ENCODE measurements at places on chromosomes 12 and 14. TPM values are rescaled to one million over a fixed set of nuclear protein-coding genes. Genes with fewer than 3 reads are reported as not detected.

- no peak for DNase-seq
These were observed 165.6 kb upstream of the CAND1 start for GRCh38 chr12:67103521-67103920.

- DNase-seq = no peak
These were observed 76.4 kb upstream of the DICER1 start for GRCh38 chr14:95233702-95234241.

- no peak for DNase-seq
These were observed 741.8 kb downstream of the TMEM121 start for GRCh38 chr14:106268013-106268727.

GRCh38 chr12:70837026-70837425 lies 83.5 kb downstream of the PTPRR start:
- DNase-seq = no peak

DNA sequence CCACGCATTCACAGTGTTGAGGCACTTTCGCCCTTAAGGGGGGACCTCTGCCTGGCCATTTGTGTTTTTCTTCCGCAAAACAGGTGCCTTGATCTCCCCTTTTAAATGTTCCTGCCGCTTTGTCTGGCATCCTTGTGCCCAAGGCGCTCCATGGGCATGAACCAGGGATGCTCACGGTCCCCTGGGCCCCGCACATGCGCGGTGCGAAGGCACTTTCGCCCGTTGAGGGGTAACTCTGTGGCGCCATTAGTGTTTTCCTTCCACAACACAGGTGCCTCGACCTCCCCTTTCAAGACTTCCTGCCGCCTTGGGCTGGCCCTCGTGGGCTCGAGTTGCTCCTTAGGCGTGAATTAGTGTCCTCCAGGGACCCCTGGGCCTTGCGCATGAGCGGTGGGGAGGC lies 335.5 kb downstream of the ALG10 start:
- DNase-seq = no peak

VRTN gene
- not detected for total RNA-seq

DNA sequence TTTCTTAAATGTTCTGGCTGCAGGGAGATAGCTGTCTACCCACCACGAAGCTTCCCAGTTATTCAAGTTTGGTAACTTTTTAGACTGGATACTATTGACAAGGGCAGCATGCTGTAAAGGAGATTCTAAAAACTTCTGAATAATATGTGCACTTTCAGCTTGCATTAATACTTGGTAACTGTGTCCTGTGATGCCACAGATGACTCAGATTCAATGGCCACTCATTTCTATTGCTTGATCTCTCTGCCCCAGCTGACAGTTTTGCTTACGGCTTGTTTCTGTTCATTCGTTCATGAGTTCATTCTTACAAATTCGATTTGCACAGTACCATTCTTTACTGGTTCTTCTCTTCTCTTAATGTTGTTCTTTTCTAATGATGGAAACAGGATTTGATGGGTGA lies 142.8 kb downstream of the PELI2 start:
- DNase-seq = no peak

DNA sequence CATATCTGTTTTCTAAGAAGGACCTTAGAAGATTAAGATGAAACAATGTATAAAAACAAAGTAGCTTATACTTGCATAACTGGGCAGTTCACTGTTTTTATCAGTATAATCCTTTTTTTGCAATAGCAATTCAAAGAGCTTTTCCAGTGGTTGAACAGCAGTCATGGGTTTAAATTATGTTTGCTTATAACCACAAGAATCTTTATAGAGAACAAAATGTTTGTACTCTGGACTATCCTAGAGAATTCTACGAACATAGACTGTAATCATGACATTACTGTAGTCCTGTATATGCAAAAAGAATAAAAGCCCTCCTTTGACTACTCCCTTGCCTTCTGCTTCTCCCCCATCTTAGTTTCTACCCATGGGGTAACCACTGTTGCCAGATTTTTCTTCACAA lies 5.7 kb downstream of the FAM177A1 start:
- no peak for DNase-seq

DNA sequence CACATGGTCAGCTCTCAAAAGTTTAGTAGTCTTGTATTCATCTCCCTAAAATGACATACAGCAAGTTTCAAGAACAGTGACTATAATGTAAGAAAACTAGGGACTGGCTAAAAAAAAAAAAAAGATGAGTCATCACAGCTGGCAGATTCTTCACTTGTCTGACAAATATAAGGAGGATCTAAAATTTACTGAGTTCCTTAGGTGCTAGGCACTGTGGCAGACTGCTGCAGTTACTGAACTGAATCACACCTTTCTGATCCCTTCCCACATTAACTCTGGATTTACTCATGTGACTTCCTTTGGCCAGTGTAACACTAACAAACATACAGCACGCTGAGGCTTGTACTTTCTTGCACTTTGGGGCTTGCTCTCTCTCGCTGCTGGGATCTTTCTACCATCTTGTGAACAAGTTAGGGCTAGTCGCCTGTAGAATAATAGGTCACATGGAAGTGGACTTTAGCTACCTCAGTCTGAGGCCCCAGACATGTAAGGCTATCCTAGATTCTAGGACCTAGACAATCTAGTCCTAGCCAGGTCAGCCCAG lies 32.1 kb downstream of the BAZ1A start:
- peak; percentile 42 for DNase-seq

DNA sequence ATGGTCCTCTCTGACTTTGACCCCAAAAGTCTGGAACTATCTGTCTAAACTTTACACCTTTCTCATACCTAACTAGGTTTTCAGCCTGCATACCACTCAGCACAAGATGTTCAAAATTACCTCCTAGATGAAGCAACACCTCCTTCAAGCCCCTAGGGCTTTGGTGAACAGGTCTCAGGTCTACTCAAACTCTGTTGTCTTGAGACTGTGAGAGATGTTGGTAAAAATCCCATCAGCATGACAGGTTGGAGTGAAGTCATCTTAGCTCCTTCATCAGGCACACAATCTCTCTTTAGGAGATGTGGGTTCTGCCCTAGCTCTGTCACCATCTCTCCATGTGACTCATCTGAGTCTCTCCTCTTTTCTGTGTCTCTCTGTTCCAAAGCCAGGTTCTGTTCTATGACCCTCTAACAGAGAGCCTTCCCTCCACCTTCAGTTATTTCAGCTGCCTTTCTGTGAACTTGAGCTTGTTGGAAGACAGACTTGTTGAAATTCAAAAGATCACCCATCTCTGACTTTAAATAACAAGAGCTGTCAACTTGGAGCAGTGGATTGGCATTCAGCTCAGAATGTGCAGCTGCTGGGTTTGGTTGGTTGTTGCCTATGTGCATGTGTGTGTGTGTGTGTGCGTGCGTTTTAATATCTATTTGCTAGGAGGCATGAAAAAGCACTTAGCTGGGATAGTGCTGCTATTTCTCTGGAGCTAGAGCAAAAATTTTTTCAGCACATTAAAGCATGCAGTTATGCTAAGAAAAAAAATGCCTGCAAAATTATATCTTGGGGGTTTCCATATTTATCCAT lies 130.7 kb downstream of the CRACR2A start:
- no peak for DNase-seq

FGF6 gene
- total RNA-seq = not detected

GRCh38 chr12:69843608-69844007 lies 18.6 kb downstream of the MYRFL start:
- no peak for DNase-seq

DNA sequence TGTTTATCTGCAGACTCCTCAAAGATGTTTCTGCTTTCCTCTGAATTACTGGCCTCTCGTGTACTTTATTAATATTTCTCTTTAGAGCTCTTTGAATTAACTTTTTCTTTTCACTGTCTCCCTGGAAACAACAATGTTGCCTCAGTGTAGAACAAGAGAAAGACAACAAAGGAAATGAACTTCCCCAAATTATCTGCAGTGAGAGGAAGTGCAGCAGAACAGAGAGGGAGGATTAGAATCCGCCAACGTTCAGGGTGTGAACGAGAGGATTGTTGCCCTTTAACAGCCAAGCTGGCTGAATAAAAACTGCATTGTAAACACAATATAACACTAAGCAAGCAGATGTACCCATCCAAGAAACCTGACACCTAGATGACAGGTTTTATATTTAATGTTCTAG lies 375.9 kb downstream of the GALC start:
- no peak for DNase-seq

GRCh38 chr12:114013575-114014345 lies 47.6 kb upstream of the RBM19 start:
- DNase-seq = no peak

FAM90A1 gene
- total RNA-seq = not detected

DNA sequence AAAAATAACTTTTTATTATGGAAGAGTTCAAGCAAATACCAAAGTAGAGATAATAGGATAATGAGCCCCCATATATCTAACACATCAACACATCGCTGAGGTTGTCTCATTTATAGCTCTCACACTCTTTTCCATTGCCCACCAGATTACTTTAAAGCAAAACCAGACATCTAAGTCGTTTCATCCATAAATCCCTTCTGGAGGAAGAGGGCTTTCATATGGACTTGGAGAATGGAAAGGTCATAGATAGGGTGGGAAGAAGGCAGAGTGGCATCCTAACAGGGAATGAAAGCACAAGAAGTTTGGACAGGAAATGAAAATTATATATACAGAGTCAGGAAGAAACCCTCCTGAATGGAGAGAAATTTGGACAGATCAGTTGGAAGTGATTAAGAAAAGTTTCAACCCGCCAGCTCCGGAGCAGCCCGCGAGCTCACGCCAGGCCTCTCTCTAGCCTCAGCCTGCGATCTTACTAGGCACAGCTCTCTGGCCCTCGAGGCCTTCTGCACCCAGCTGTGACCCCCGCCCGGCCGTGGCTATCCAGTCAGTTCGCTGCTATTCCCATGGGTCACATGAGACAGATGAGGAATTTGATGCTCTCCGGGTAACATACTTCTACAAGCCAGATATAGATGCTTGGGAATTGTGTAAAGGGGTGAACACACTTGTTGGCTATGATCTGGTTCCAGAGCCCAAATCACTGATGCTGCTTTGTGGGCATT lies 48.4 kb upstream of the NID2 start:
- no peak for DNase-seq

GRCh38 chr12:47978598-47978873 lies 15.1 kb downstream of the TMEM106C start:
- DNase-seq = no peak

GRCh38 chr12:56010111-56010570 lies 10.7 kb upstream of the IKZF4 start:
- DNase-seq = no peak

DNA sequence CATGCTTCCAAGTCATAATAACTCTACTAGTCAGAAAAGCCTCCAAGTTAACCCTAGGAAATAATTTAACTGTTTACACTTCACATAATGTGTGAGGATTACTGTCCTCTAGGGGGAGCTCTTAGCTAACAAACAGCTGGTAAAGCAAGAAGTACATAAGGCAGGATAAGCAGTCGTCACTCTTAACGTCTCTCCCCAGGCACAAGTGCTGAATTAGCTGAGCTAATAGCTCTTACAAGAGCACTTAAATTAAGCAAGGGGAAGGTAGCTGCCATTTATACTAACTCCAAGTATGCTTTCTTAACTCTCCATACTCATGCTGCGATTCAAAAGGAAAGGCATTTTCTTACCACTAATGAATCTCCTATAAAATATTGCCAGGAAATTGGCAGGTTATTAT lies 79.3 kb upstream of the TSPAN11 start:
- no peak for DNase-seq

CYP46A1 gene
- 0.22 TPM for total RNA-seq

PRPH gene
- total RNA-seq = not detected

TCL1A gene
- not detected for total RNA-seq

C12orf60 gene
- 0.53 TPM for total RNA-seq

MGAT4C gene
- not detected for total RNA-seq

CCDC85C gene
- 14.5 TPM for total RNA-seq

- no peak for DNase-seq
These were observed 512 bp downstream of the ACTR10 start for GRCh38 chr14:58200480-58200841.
